COR-L47 (cell line): ENCODE measurements at places on chromosomes 3 and 15.
A peak's percentile ranks its signal among the peaks of the same experiment; 100 is the strongest.

GRCh38 chr3:8768364-8769087 lies 887 bp downstream of the OXTR start:
- DNase-seq = no peak

DNA sequence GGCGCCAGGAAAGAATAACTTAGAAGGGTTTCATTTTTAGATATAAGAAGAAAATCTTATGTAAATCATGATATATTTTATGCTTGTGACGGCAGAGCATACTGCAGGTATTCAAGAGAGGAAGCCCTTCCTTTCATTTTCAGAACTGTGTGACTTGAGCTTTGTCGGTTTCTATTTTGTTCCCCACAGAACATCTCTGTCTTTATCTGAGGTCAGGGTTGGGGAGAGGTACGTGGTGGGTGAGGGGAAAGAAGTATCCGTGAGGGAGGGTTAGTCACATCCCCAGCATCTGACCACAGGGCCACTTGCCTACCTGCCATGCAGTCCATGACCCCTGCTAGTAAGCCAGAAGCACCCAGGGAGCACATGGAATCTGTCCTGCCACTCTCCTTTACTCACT lies 126.5 kb downstream of the DGKG start:
- DNase-seq = no peak

- no peak for DNase-seq
Measured at GRCh38 chr15:90049666-90050604, 48.8 kb downstream of the ZNF710 start.

DNA sequence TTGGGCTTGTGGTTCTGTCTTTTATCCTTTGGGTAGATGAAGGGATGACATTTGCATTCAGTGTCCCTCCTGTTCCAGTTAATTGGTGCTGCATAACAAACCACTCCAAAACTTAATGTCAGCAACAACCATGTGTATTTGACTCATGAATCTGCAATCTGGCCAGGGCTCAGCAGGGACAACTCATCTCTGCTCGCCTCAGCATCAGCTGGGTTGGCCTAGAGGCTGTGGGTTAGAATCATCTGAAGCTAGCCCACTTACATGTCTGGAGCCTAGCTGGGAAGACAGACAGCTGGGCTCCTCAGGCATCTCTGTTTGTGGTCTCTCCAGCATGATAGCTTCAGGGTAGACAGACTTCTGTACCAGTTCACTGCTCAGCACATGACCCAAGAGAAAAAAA lies 92.0 kb downstream of the TMEM108 start:
- DNase-seq = no peak

- DNase-seq = no peak
Measured at GRCh38 chr15:26954403-26954802, 16.6 kb upstream of the GABRG3 start.

DNA sequence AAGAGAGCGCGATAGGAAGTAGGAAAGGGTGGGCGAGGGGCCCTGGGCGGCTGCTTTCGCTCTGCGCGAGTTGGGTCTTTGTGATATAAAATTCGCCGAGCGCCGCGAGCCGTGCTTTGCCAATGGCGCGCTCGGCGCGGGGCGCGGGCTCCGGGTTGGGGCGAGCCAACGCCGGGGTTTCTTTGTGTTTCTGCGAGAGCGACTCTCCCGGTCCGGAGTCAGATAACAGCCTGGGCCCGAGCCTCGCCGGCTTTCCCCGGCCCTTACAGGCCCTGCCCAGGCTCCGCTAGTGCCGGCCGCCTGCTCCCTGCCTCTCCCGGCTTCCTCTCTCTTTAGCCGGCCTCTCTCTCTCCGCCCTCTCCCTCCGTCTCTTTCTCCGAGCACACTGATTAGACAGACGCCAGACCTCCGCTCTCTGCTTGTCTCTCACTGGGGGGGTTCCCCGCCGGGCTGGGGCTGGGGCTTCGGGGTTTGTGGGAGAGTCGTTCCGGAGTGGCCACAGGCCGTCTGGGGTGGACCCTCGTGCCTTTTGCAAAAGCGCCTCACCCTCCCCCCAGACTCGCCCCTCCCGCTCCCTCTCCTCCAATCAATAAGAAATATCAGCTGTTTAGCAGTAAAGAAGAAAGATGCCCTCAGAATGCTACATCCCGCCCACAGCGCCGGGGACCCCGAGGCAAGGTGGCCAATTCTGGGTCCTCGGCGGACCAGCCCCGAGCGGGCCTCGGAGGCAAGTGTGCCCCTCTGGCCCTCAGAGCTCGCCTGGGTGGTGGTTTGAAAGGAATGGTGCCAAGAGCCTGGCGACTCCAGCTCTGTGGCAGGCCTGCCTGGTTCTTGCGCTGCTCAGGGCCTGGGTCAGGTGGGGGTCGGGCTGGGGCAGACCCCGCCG lies 2.9 kb downstream of the NR2F2 start:
- DNase-seq = no peak

DNA sequence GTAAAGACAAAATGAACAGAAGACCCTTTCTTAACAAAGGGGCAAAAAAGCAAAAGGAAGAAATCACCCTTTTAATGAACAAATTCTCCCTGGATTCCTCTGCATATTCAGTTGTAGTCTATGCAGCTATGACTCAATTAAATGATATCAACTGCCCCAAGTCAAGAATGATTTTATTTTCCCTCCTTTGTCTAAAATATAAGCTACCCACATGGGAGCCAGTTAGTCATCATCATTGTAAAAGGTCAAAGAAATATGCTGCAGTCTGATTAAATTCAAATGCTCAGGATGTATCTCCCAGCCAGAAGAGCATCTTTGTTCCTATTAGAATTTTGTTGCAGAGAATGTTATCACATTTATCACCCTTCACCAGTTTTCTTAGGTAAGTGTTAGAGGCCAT lies 84.0 kb downstream of the SST start:
- DNase-seq = no peak

GRCh38 chr3:159937561-159938166 lies 51.0 kb upstream of the IL12A start:
- DNase-seq = no peak

GRCh38 chr3:40185029-40185695 lies 124.3 kb upstream of the EIF1B start:
- no peak for DNase-seq

GRCh38 chr3:101270149-101270548 lies 50.2 kb downstream of the IMPG2 start:
- DNase-seq = no peak

- no peak for DNase-seq
Measured at GRCh38 chr3:8517487-8517886, 15.9 kb downstream of the LMCD1 start.

- no peak for DNase-seq
Measured at GRCh38 chr3:163877805-163878204, 1200.5 kb downstream of the SI start.

GRCh38 chr15:68196445-68197169 lies 8.5 kb downstream of the CALML4 start:
- no peak for DNase-seq

DNA sequence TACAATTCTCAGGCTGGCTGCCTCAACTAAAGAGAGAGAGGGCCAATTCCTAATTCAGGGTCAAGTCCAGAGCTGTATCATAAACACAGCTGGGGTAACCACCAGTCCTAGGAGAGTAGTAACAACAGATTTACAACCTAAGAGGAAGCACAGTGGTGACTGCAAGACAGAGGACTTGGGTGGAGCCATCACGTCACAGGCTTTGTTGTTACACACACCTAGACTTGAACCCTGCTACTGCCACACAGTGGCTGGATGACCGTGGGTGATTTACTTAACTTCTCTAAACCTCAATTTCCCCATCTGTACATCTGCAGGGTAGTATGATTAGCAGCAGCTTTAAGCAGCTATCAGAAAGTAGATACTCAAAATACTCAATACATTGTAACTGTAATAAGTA lies 78.6 kb downstream of the MYLK start:
- no peak for DNase-seq

- no peak for DNase-seq
Measured at GRCh38 chr3:184626923-184627322, 65.3 kb downstream of the EPHB3 start.

DNA sequence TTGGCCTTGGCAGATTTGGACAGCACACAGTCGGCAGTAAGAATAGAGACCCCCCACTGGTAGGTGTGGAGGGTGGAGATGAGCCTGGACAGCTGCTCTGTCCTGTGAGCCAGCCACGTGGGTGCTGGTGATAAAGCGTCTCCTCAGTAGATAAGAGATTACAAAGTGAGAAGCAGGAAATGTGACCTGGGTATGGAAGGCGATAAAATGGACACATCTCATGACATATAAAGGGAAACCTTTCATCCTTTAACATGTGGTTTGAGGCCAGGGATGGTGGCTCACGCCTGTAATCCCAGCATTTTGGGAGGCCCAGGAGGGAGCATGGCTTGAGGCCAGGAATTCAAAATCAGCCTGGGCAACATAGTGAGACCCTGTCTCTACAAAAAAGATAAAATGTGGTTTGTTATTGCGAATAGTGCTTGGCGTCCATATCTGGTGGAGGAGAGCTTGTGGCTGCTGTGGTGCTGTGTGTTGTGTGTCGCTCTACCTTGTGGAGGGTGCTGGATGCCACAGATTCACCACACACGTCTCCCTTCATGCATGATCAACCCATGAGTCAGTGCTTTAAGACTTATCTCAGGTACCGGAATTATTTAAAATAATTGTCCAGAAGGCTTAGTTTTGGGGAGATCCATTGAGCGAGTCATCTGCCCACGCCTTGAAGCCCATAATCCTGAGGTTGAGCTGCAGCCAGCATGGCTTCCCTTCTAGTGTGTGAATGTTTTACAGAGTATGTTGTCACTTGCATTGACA lies 157.0 kb downstream of the GABRG3 start:
- DNase-seq = peak; percentile 52

GRCh38 chr3:44915702-44916438 lies 41.5 kb downstream of the TGM4 start:
- no peak for DNase-seq

- peak; percentile 38 for DNase-seq
Measured at GRCh38 chr3:138935863-138936740, 10.8 kb downstream of the FOXL2 start.

DNA sequence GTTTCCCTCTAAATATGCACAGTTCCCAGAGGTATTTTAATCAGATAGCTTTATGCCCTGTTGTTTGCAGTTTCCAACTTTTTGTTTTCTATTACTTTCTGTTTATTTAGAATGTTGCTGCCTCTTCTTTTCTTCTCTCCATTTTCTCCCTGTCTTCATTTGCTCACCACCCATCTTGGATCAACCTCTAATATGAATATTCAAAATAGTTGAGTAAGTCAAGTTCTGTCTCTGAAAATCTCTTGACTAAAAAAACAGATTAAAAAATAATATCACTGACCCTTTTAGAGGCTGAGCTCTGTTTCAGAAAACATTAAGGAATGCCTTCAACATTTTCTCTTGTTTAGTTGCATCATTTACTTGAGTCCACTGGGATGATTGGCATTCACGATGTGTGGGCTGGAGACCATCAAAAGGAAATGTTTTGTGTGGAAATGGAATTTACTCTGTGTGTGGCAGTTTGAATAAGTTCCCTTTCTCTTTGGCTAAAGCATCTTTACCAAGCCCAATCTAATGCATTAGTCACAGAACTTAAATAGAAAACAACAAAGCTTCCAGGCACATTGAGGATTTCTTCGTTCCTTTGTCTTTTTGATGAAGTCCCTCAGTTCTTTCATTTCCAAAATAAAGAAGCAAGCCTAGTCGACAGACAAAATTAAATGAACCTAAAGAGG lies 633.9 kb upstream of the TGFBR2 start:
- DNase-seq = no peak

DNA sequence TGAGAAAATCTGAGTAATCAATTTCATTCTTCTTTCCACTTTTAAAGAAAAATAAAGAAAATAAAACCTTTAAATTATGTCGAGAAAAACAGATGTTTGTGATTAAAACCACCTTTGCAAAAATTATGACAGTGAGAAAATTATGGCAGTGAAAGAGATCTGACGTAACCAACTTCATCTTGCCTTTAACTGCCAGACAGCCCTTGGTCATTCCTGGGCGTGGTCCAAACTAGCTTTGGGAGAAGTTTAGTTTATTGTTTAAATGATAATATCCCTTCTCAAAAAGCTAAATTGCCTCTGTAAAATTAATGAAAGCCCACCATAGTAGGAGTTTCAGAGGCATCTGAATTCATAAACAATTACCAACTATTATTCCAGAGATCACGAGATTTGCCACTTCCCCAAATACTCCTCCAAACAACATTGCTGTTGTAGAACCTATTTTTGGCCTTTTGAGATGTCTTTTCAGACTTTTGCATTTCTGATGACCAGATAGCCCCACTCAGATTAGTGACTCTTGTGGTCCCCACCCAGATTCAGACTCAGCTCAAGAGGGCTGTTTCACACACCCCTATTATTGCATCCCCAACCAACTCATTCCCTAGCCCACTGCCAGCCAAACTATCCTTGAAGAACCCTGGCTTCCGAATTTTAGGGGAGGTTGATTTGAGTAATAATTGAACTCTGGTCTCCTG lies 664.4 kb upstream of the CBLB start:
- no peak for DNase-seq

GRCh38 chr3:57810471-57811137 lies 54.5 kb downstream of the SLMAP start:
- DNase-seq = no peak

DNA sequence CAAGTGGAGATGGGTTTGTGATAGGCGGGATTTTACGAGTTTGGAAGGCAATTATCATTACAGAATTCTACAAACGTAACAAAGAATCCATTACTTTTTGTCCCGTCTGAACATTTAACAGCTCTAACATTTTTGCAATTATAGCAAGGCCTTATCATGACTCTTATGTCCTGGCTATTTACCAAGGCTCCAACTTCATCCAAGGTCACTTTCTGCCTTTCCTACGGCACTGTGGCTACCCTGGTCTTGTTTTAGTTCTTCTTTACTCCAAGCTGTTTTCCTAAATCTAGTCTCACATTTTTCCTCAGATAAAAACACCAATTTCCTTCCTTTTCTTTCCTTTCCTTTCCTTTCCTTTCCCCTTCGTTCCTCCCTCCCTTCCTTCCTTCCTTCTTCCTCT lies 33.5 kb upstream of the GRM7 start:
- DNase-seq = no peak

DNA sequence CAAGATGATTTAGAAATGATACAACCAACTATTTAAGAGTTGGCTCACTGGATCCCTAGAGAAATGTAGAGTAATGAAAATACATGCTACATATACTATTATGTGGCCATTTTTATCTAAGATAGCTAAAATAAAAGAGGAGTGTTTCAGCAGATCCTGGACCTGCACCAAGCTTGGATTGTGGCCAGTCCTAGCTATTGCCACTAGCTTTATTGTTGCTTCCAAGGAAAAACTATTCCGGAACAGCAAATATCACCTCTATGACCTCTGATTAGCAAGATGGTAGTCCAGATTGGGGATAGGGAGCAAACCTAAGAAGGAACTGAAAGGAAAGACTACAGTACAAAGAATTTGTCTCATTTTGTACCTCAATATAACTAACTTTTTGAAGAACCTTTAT lies 63.7 kb upstream of the NDN start:
- DNase-seq = no peak

DNA sequence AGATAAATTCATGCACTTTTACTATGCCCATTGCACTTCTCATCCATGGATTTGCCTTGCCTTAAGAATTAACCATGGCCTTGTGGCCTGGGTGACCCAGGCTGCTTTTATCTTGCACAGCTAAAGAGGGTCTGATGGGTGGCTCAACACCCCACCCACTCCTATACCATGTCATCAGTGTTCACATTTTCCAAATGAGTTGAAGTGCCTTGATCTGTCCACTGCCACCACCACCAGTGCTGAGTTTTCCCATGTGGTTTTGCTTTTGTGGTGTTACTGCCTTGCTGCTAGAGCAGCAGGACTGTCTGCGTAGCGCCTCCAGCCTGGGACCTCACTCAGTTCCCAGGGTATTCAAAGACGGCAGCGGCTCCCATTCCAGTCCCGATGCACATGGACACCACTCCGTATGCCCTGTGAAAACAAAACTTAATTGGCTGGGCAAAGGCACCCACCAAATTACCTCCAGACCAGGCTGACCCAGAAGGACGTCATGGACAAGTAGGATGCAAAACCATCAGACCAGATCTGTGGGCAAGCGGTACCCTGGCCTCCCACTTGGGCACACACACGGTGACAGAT lies 14.1 kb downstream of the ACAA1 start:
- no peak for DNase-seq
